ENCODE measurements at places on chromosomes 7 and 10.

DNA sequence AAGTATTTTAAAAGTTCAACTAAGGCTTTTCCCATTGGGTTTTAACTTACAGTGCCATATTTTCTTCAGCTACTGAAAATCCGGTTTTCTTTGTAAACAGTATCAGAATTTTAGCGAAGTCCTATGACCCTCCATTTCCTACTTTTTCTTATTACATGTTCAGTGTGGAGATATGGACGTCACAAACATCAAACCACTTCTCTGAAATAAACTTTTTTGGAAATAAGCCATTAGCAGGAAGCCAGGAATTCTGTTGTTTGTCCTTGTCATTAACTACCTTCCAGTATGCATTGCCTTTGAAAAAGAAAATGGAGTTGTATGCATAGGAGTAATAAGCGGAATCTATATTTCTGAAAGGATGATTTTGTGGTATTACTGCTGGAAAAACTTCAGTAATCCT lies 9.1 kb downstream of the MMP21 start:
- no peak for DNase-seq

DNA sequence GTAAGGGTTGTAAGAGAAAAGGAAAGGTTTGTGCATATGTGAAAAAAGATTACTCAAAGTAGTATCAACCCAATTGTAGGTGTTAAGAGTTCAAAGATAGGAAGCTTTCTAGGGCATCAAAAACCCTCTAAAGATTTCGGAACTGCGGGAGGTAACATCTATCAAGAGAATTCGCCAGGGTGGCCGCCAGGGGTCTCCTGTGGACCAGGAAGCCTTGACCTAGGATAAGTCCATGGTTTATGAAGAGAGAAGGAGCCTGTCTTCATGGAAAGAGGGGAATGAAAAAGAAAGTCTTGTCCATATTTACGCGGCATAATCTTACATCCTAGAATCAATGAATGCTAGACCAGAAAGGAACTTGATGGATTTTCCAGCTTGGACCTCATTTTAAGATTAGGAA lies 140.7 kb upstream of the CALCR start:
- peak; percentile 51 for DNase-seq

- no peak for DNase-seq
These were observed 18.5 kb downstream of the MYH16 start for GRCh38 chr7:99290980-99291607.

DNA sequence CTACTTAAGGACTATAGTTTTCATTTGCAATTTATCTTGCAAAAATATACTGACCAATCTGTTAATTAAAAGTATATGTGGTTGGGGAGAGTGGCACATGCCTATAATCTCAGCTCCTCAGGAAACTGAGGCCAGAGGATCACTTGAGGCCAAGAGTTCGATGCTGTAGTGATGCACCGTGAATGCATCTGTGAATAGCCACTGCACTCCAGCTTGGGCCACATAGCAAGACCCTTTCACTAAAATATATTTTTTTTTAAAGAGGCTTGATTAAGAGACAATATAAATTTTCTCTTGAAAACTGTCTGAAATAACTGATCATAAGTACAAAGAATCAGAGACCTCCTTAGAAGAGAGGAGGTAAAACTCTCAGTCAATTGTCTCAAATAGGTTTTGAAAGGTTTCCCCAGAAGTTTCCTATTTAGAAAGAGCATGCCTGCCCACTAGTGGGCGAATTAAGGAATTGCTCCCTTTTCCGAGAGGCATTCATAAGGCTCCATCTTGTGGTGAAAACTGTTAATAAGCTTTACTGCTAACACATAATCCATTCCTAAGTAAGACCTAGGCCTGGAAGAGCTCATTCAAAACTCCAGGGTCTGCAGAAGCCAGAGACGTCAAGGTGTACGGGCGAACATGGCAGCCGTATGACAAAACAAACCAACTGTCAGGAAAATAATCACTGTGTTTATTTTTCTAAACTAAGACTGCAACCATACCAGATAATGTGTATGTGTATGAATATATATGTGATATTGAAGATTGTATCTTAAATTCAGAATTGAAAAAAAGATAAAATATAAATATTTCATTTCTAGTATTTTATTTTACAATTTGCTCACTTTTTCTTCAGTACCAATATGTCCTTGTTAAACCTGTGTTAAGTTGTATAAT lies 6.8 kb upstream of the TAS2R40 start:
- peak; percentile 80 for DNase-seq

DNA sequence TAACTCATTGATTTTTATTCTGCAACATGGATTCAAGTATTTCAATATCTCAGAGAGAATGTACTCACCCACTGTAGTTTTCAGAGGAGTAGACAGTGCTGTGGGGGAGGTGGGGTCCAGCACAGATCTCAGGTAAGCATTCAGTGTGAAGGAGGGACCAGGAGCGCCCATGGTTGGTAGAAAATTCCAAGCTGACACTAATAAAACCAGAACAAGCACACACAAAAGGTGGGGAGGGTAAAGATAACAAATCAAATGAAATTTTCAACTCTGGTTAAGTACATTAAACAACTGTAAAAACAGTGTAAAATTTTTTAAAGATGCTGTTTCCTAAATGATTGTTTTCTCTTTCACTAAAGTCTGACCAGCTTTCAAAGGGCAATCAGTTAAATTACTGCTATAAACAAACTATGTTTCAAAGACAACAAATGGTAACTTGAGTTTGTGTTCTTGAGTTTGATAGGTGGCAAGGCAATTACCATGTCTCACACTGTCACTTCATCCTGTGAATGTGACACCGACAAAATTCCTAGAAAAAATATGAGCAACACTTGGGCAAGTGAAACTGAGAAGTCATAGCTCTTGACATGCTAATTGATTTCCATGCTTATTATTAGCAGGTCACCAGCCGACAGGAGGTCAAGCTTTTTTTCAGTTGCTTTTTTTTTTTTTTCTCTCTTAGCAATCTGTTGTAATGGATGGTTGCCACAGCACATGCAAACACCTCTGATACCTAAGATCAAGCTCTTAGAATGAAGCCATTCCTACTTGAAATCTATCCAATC lies 205.8 kb upstream of the SLC26A5 start:
- no peak for DNase-seq

DNA sequence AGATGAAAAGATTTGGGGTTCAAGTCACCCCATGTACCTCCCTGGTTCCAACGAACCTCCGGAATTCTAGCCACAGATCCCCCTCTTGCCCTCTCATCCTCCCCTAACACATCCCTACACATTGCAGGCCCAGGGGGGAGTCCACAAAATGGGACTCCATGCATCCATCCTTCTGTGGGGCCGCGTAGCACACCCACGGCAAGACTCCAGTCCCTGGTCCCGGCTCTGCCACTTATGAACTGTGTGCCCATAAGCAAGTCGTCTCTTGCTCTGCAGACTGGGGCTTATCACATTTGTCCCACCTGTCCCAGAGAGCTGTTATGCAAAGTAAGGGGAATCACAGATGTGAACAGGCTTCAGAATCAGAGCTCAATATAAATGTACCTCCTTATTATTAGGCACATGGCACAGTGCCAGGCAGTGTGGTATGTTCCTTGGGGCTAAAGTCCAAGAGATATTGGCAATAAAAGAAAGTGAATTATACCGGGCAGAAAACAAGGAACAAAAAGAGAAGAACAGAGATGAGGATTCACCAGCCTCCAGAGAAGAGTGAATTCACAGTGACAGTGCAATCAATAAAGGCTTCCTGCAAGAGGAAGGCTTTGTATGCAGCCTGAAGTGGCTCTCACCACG lies 73.9 kb downstream of the KCNMA1 start:
- no peak for DNase-seq

GRCh38 chr10:97822261-97822687 lies 27.4 kb upstream of the GOLGA7B start:
- DNase-seq = no peak

- DNase-seq = no peak
These were observed 446.4 kb downstream of the SDK1 start for GRCh38 chr7:3747467-3747866.

DNA sequence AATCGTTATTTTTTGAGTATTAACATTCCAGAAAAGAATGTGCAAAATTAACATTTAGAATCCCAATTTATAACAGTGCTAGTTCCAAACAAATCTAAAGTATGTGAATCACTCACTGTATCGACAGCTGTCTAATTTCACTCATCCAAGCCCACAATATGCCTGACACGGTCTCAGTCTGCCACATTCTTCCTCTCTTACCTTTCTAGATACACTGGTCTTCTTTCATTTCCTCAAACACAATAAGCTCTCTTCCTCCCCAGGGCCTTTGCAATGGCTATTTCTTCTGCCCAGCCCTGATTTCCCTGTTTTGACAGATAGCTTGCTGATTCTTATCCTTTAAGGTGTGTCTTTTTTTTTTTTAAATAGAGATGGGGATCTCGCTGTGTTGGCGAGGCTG lies 48.8 kb downstream of the UBE2H start:
- no peak for DNase-seq

- peak; percentile 12 for DNase-seq
These were observed 45.3 kb upstream of the GTF2I start for GRCh38 chr7:74612015-74612829.

DNA sequence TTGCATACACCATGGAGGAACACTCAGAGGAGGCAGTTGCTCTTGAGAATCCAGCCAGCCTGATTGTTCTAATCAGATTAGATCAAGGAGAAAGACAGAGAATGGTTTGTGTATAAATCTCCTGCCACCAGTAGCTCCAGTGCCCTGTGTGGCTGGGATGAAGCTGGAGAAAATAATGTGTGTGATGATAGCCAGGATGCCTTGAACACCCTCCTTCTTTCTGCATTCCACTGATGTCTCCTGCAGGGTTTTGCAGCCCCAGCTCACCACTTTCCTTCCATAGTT lies 614.7 kb upstream of the FOXK1 start:
- no peak for DNase-seq
